ENCODE measurements at places on chromosomes 7 and 10. TPM values are rescaled to one million over a fixed set of nuclear protein-coding genes. Genes with fewer than 3 reads are reported as not detected.

TUBB8 gene
- not detected for total RNA-seq

EZH2 gene
- total RNA-seq, result 13.1 TPM

DNA sequence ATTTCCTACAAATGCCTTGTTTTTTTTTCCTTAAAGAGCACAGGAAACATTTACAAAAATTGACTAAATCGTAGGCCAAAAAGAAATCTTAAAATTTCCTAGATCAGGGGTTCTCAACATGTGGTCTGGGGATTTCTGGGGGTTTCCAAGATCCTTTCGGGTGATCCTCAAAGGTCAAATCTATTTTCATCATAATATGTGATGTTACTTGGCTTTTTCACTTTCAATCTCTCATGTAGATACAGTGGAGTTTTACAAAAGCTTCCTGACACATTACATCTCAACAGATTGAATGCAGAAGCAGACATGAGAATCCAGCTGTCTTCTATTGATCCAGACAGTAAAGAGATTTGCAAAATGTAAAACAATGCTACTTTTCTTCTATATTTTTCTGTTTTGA, 497.3 kb downstream of the INHBA start:
- no peaks in the 10 kb centered on the region for H3K36me3 ChIP-seq
- H3K27ac ChIP-seq, result no peak overlapping the region
- H3K4me3 ChIP-seq, result no peak overlapping the region
- H3K27me3 ChIP-seq, result no peaks in the 10 kb centered on the region

GRCh38 chr7:36272567-36273269, 116.9 kb upstream of the ANLN start:
- no peak overlapping the region for H3K4me3 ChIP-seq
- peak; percentile 35 for DNase-seq
- H3K27me3 ChIP-seq, result no peaks in the 10 kb centered on the region
- no peaks in the 10 kb centered on the region for H3K36me3 ChIP-seq
- H3K27ac ChIP-seq, result no peak overlapping the region
